ENCODE measurements at places on chromosomes 12 and 14.

DNA sequence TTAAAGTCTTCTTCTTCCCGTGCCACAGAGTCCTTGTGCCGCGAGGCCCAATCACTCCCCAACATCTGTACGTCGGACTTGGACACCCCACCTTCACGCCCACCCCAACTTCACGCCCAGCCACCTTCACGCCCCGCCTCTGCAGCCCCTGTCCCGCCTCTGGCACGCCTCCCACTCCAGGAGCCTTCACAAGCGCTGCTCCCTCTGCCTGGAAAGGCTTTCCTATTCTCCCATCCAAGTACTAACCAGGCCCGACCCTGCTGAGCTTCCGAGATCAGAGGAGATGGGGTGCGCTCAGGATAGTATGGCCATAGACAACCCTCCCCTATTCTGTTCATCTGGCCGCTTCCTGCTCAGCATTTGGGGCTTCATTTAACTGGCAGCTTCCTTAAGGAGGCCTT, 17.3 kb upstream of the EIF5 start:
- DNase-seq = no peak

- DNase-seq = no peak
Measured at GRCh38 chr12:31230004-31230403, 95.9 kb downstream of the SINHCAF start.

DNA sequence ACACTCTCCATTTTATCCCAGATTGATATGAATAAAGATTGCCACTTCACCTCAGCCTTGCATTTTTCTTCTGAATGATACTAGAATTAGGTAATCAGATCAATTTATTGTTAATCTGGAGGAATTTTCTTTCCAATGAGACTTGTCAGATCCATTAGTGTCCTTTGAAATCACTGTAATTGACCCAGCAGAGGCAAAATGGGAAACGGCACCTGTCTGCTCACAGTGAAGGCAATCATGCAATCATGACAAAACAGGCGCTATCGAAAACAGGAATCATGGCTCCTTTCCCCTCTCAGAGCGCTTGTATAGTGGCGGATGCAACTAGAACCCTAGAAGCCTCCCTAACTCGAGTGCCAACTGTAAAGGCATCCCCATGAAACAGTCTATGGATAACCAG, 417.6 kb downstream of the GALC start:
- DNase-seq = no peak

DNA sequence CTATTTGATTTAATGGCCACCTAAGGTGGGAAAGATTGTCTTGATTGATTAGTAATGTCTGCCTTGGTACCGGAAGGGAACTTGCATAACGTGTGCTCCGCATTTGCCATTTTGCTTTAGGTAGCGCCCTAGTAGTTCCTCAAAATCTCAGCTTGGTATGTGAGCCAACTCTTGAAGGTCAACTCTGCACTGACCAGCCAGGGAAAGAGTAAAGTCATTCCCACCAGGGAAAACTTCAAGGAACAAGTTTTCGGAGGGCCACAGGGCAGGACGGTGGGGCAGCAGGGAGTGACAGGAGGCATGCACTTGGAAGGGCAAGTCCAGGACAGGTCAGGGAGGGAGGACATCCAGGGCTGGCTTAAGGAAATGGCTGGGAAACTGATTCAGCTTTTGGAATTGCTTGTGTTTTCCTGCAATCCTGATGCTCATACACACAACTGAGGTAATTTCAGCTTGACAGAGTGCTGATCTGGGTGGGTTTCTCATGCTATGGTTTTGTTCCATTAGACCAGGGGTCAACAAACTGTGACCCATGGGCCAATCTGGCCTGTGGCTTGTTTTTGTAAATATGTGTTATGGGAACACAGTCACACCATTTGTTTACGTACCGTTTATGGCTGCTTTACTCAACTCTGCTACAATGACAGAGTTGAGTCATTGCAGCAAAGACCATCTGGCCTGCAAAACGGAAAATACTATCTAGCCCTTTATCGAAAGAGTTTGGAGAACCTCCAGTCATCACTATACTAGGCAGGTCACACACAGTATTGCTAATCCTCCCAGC, 184.5 kb downstream of the RBM19 start:
- no peak for DNase-seq

GRCh38 chr14:65164068-65164824, 61.9 kb upstream of the MAX start:
- no peak for DNase-seq

GRCh38 chr12:54586620-54587019, 1.8 kb downstream of the PPP1R1A start:
- no peak for DNase-seq

DNA sequence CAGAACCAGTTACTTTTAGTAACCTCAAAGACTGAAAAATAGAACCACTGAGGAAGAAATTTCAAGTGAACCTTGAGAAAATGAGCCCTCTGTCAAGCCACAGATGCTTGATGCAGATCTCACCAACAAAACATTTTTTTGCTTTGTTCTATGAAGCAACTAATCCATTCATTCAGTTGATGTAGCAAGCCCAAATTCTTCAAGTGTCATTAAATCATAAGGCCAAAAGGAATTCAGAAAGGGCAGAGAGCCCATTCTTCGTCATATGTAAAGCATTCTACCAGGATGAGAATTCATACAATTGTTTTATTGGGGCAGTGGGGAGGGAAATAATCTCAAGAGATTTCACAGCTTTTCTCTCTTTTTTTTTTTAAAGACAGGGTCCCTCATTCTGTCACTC, 218.0 kb upstream of the RGS6 start:
- no peak for DNase-seq

Data from activated T-cell treated with anti-CD3 and anti-CD28 coated beads, Interleukin-2, amount 50 U/mL, for 24 hours (primary cell).